ENCODE measurements at places on chromosomes 5 and 9.

DNA sequence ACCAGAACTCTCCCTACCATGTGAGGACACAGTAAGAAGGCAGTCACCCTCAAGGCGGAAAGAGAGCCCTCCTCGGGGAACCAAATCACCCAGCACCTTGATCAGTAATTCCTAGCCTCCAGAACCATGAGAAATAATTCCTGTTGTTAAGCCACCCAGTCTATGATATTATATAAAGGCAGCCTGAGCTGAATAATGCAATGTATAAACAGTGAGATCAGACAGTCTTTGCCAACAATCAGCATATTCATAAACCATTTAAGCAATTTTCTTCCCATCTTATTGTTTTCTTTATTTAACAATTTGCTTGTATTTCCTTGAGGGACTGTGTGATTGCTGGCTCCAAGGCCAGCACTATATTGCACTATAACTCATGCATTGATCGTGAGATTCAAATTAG lies 144.4 kb upstream of the DAPK1 start:
- no peak for DNase-seq

DNA sequence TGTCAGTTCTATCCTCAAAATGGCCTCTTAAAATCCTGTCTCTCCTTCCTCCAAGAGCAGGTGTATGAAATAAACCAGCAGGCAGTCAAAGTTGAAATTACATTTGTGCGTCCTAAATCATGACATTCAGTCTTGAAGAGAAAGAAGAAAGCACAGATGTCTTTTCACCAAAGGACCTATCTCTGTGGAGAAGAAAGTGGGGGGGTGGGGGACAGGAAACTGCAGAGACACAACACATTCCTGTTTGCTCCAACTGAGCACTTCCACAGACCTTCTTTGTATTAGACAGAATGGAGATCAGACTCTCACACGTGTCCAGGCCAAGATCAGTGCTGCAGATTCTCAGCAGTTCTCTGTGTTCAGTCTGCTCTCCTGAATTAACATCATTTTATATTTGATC lies 471.9 kb upstream of the RGMB start:
- DNase-seq: no peak

- DNase-seq: no peak
These were observed 2.6 kb upstream of the GRIN1 start for GRCh38 chr9:137136261-137136880.

GRCh38 chr5:18563853-18564252 lies 929.6 kb downstream of the TAF11L14 start:
- DNase-seq: no peak

DNA sequence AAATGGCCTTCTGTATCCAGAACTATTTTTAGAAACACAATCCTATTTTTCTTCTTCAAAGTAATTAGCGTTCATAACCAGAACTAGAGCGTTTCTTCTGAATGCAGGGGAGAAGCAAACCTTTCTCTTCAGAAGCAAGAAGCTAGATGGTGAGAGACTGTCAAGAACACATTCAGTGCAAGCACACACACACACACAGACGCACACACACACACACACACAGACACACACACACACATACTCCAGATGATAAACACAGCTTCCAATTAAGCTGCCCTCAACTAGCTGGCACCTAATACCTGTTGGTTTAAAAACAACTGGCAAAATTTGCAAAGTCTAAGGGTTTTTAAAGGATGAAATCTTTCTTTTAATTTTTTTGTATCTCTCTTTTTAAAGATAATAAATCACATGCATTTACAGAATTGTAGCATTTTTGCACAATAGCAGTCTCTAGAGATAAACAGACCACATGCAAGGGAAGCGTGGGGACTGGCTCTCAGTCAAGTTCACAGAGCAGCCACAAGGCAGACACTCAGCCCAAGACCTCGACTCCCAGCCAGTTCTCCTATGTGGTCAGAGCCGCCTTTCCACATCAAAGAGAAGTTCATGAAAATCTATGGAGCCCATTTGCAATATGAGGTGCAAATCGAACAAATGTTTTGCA lies 138.5 kb downstream of the TTLL11 start:
- DNase-seq: no peak

- no peak for DNase-seq
These were observed 362.9 kb downstream of the ARRDC3 start for GRCh38 chr5:91020065-91020800.

- no peak for DNase-seq
These were observed 30.6 kb upstream of the TRIM32 start for GRCh38 chr9:116656501-116656971.

- no peak for DNase-seq
These were observed 141.5 kb upstream of the NR4A3 start for GRCh38 chr9:99680191-99680590.

DNA sequence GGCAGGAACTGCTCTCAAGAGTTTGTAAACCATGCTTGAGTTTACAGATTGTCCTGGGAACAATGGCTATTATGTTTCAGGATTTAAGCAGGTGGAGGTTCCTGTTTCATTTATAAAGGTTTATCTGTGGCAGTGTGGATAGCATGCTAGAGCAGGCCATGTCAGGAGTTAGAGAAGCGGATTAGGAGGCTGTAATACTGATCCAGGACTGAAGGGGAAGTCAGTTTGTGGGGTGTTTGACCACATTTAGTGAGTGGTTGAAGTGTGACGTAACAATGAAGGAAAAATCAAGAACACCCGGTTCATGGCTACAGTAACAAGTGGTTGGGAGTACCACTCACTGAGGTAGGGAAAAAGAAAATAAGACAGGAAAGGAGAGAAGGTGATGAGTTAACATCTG lies 299.0 kb downstream of the TLR4 start:
- no peak for DNase-seq

DNA sequence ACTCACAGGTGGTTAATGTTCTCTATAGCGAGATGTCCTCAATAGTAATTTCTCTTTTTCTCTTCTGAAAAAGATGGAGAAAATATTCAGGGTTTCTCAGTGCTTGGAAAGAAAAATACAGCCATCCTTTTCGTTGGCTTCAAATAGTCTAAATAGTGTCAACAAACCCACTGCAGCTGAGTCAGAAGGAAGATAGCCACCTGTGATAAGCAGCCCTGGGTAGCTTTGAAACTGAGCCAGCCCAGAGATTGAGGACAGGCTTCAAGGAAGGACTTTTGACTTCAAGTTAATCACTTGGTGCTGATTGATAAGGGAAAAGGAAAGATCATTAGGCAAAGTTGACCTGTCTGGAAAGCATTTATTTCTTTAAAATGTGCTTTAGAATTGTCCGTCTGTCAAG lies 78.7 kb upstream of the TYRP1 start:
- DNase-seq: no peak

GRCh38 chr5:122880170-122880689 lies 34.8 kb downstream of the SNX24 start:
- no peak for DNase-seq

- no peak for DNase-seq
These were observed 731.0 kb downstream of the PRELID2 start for GRCh38 chr5:145104106-145104505.

- no peak for DNase-seq
These were observed 16.9 kb upstream of the BOD1 start for GRCh38 chr5:173633304-173633703.

- DNase-seq: no peak
These were observed 6.1 kb downstream of the MAMDC2 start for GRCh38 chr9:70049672-70050271.

GRCh38 chr9:134179918-134180785 lies 15.8 kb upstream of the RNU6ATAC start:
- no peak for DNase-seq

DNA sequence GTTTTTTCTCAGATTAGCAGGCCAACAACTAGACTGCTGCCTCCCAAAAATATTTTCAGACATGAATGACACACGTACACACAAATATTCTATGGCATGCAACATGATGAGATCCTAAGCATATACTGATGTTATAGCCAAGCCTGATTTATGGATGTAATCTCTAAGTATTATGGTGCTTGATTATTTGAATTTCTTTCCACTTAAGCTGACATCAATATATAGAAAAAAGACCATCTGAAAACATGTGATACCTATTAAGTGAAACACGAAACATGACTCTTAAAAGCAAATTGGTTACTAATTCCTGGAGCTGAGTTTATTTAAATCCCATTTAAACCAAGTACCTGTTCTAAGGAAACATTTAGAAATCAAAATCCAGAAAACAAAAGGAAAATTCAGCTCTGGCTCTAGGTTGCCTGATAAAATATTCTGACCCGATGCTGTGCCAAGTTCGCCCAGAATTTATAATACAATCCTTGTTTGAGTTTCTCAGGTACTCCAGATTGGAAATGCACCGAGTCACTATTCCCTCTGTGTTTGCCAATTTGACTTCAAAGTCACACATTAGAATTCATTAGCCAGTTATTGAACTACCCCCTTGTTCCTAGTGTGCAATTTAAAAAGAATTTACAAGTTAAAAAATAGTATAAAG lies 548.6 kb downstream of the CSNK1G3 start:
- no peak for DNase-seq

DNA sequence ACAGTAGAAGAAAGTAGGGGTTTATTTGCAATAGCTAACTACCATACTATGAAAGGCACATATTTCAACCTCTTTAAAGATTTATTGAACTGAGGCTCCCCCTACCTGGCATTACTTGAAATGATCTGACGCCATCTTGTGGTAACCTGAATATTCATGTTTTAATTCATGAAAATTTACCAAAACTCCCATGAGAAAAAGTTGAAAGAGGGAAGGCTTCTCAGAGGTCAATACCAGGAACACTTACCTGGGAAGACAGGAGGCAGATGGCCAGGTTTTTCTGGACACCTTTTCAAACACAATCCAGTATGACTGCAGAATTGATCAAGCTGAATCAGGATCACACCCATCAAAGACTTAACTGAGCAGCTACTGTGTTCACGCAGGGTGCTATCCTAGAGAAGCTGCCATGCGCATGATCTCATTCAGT lies 9.4 kb downstream of the PRELID2 start:
- DNase-seq: no peak
